ENCODE measurements at places on chromosomes 2 and 18.

DNA sequence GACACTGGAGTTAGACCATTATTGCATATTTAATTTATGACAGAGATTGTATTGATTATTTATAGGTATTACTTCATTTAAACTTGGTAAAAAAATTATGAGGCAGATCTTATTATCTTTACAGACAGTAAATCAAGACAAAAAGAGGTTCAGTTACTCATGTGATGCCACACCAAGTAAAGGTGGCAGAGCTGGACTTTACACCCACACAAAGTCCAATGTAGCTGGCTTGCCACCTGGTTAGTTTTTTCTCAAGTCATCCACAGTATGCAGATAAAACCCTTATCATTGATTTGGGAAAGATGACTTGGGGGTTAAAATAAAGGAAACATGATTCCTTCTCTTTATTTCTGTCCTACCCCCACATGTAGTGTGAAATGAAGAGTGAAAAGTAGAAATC, 137.2 kb downstream of the CNTNAP5 start:
- no peak for DNase-seq

DNA sequence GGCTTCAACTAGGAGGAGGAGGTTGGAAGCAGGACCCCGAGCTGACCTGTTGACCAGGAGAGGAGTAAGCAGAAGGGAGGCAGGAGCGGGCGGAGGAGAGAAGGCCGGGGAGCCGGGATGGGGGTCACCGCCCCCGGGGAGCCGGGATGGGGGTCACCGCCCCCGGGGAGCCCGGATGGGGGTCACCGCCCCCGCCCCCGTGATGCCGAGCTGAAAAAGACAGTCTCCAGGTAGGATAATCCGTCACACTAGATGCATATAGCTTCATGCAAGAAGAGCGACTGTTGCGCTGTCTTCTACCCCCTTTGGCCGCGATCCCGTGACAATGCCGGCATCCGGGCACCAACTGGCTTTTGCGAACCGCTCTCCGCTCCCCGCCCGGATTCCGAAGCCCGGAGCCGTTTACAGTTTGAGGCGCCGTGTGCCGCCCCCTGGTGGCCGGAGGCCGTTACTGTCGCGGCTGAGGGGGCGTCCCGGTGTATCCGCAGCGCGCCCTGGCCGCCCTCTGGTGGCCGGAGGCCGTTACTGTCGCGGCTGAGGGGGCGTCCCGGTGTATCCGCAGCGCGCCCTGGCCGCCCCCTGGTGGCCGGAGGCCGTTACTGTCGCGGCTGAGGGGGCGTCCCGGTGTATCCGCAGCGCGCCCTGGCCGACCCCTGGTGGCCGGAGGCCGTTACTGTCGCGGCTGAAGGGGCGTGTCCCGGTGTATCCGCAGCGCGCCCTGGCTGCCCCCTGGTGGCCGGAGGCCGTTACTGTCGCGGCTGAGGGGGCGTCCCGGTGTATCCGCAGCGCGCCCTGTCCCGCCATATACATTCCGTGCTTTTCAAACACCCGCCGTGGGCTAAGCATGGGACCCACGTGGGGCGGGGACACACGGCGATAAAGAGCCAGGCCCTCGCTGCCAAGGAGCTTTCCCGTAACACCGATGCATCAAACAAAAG, 89.6 kb downstream of the ACTR3 start:
- no peak for DNase-seq

DNA sequence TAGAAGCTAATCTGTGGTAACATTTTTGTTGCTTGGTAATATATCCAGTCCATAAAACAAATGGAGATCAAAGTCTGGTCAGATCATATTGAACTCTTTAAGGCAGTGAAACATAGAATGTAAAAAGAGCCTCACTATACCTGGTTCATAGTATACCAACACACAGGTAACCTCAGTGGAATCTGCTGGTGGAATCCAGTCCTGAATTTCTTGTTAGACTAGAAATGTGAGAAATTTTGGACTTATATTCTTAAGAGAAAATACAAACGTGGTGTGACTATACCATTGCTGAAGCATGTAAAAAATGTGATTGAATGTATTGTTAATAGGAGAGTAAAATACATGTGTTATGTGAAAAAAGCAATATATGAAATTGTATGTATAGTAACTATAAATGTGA, 46.1 kb upstream of the GRHL1 start:
- no peak for DNase-seq

GRCh38 chr2:86825036-86825692, 34.5 kb upstream of the CD8A start:
- DNase-seq, result no peak

DNA sequence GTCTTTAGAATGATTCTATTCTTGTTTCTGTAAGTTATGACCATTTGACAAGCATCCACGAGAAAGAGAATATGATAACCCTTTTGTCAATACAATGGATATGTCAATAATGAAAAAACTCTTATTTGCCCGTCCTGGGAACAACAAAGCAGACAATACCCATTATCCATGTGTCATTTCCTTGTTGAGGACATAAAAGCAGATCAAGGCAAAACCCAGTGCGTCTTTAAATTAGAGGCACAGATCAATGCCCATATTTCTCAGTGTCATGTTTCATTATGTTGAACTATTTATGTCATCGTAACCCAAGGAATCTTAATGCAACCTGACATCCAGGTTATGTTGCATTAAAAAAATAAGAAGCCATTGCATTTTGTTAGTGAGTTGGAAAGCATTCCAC, 365.0 kb upstream of the CELF4 start:
- DNase-seq, result no peak

GRCh38 chr2:75288760-75289159, 89.4 kb upstream of the TACR1 start:
- no peak for DNase-seq

GRCh38 chr2:64854773-64855237, 134.4 kb upstream of the SLC1A4 start:
- no peak for DNase-seq

DNA sequence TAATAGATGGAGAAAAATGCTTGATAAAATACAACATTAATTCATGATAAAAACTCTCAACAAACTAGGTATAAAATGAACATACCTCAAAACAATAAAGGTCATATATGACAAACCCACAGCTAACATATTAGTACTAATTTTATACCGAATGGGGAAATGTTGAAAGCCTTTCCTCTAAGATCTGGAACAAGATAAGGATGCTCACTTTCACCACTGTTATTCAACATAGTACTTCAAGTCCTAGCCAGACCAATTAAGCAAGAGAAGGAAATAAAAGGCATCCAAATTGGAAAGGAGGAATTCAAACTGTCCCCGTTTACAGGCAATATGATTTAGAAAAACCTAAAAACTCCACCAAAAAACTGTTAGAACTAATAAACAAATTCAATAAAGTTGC, 61.5 kb upstream of the CTIF start:
- DNase-seq, result no peak

GRCh38 chr18:36217348-36217747, 30.1 kb downstream of the MOCOS start:
- DNase-seq, result no peak

GRCh38 chr2:47310801-47311560, 92.0 kb upstream of the MSH2 start:
- no peak for DNase-seq

- no peak for DNase-seq
Measured at GRCh38 chr2:63741884-63742579, 99.7 kb upstream of the UGP2 start.

DNA sequence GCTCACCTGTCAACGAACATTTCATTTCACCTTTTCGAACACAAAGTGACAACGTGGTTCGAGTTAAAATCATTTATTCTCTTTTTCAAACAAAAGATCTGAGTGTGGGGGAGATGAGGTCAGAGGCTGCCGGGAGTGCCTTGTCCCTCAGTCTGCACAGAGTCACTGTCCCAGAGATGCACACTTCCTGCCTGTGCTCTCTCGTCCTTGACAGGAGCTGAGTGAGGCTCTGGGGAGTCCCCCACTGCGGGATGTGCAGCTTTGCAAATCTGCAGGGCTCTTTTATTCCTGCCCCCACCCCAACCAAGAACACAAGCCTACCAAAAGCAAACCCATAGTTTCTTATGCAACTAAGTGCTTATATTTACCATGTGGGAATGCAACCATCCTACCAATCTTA, 497.8 kb downstream of the EIPR1 start:
- no peak for DNase-seq

GRCh38 chr2:111673526-111673925, 210.5 kb downstream of the ANAPC1 start:
- DNase-seq, result no peak

DNA sequence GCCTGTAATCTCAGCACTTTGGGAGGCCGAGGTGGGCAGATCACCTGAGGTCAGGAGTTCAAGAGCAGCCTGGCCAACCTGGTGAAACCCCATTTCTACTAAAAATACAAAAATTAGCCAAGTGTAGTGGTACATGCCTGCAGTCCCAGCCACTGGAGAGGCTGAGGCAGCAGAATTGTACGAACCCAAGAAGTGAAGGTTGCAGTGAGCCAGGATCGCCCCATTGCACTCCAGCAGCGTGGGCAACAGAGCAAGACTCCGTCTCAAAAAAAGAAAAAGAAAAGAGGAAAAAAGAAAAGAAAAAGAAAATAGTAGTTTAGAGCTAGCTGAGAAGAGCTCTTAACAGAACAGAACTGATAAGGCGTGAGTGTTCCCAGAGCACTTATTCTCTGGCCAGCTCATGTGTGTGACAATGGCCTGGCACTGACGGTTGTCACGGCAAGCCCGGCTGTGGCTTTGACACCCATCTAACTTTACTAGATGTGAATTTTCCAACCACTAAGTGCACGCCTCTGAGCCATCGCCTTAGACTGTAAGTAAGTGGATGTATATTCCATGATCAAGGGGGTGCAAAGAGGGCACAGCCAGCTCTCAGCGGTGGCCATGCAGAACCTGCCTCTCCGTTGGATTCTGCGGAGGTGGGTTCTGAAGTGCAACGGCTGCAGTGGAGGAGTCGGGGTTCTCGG, 80.0 kb downstream of the ZNF516 start:
- peak; percentile 65 for DNase-seq

DNA sequence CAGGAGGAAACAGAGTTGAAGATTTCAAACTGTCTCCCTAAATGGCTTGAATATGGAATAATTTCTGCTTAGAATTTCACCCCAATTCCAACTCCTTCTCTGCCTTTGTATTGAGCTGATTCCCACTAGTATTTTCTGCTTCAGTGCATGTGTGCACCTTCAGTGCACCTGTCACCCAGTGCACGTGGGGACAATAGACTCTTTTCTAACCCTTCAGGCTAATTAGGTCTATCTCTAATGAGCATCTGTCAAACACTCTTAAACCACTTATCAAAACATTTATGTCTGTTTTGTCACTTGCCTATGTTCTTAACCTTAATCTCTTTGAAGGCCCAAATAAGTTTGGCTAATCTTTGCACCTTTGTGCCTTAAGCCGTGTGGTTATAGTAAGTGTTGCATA, 232.0 kb upstream of the NETO1 start:
- DNase-seq, result no peak

DNA sequence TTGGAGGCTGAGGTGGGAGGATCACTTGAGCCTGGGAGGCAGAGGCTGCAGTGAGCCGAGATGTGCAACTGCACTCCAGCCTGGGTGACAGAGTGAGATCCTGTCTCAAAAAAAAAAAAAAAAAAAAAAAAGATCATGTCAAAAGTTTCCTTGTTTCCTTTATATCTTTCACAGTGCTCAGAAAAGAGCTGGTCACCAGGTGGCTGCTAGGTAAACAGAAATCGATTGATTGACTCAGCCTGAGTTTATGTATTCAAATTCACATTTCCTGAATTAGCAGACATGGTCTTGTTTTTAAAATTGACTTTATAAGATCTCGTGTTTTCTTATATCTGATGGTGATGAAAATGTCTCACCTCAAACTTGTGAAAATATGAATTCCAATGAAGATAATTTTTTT, 261.8 kb upstream of the FANCL start:
- DNase-seq, result no peak

DNA sequence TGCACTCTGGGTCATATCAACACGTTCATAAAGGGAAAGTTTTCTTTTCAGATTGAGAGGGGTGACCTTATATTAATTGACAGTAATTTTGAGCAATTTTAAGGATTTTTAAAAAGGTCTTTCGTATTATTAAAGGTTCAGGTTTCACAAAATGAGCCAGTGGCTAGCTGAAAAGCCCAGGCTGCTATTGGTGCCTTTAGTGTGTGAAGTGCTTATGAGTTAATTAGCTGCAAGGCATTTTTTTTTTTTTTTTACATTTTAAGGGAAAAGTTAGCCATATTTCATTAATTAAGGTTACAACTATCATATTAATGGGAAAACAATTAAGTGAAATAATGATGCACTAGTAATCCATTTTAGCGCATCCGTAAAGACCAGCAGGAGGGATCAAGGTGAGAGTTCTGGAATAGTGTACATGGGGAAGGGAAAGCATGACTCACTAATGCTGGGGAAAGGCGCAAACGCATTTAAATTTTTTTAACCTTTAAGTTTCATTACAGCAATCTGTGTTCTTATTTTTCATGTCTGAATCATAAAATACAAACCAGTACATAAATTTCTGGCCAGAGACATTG, 200.0 kb downstream of the ZNF407 start:
- no peak for DNase-seq

- no peak for DNase-seq
Measured at GRCh38 chr2:55490554-55490953, 29.0 kb upstream of the CFAP36 start.

GRCh38 chr2:63818271-63818670, 23.4 kb upstream of the UGP2 start:
- DNase-seq, result no peak

DNA sequence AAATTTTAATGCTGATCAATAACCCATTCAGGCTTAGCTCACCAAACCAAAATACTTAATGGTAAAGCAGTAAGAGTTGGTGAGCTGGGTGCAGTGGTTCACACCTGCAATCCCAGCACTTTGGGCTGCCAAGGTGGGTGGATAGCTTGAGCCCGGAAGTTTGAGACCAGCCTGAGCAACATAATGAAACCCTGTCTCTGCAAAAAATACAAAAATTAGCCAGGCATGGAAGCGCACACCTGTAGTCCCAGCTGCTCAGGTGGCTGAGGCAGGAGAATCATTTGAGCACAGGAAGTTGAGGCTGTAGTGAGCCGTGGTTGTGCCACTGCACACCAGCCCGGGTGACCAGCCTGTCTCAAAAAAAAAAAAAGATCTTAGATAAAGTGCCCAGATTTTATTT, 35.7 kb upstream of the MPP4 start:
- no peak for DNase-seq

- no peak for DNase-seq
Measured at GRCh38 chr2:150567771-150568301, 80.4 kb upstream of the RND3 start.

DNA sequence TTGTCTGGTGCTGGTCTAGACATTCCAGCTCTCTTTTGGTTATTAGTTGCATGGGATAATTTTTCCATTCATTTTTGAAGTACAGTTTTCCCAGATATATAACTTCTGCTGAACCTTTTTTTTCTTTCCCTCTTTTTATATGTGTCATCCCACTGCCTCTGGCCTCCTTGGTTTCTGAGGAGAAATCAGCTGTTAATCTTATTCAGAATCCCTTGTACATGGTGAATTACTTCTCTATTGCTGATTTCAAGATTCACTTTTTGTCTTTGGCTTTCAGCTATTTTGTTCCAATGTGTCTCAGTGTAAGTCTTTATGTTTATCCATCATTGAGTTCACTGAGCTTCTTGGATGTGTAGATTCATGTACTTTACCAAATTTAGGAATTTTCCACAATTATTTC, 99.7 kb downstream of the ARHGEF4 start:
- no peak for DNase-seq

GRCh38 chr2:3491716-3492474, 27.4 kb downstream of the ADI1 start:
- no peak for DNase-seq
